ENCODE measurements at places on chromosomes 7 and 10.

- DNase-seq, result no peak
Observed at GRCh38 chr10:125844751-125845221, 21.4 kb downstream of the BCCIP start.

DNA sequence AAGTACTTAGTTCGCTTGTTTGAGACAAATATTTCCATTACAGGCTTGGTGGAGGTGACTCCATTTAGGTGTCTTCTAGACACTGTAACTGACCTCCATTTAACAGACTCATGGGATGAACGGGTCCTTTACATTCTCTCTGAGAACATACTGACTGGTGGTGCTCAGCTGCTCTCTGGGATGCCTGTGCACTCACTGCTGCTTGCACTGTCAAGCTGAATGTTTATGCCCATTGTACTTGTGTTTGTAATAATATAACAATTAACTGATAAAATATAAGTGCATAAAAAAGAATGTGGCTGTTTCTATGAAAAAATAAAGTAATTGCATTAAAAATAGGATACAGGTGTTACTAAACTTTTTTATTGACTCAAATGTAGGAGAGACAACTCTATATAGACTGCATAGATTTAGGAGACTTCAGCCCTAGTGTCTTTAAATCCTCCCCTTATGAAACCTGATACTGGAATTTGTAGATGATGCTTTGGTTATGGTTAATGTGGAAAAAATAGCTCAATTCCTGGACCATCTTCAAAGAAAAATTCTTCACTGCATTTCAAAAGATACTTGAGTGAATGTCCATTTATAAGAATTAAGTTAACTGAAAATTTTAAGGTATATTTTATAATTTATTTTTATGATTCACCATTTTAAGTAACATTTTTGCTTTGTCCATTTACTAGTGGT is 85.4 kb downstream of the CDK14 start:
- no peak for DNase-seq

DNA sequence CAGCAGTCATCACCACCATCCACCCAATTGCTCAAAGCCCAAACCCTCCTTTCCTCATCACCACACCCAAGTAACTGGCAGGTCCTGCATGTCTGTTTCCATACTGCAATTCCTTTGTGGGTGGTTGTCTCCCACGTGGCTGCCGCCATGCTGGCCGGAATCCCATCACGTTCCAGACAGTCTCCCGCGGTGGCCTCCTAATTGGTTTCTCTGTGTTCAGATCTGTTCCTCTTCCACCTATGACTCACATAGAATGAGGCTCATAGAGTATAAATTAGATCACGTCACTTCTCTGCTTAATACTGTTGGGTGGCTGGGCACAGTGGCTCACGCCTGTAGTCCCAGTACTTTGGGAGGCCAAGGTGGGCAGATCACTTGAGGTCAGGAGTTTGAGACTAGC is 813.0 kb downstream of the TYW1 start:
- no peak for DNase-seq

DNA sequence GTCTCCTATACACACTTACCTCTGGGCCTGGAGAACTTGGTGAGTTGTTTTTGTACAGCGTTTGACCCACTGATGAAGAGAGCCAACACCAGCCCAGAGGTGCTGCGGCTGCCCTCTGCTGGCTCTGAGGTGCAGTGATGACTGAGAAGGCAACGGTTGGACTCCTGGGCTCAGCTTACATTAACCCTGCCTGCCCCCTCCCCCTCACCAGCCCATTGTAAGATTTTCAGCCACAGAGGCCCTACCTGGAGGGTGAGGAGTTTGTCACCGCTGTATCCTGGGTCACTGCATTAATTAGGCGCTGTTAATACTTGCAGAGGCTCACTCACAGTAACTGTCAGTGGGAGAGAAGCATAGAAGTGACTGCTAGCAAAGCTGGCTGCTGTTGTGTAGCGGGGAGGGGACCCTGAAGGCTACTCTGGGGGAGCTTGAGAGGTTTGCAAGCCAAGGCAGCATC is 19.0 kb upstream of the ANKRD2 start:
- DNase-seq, result peak; percentile 82

DNA sequence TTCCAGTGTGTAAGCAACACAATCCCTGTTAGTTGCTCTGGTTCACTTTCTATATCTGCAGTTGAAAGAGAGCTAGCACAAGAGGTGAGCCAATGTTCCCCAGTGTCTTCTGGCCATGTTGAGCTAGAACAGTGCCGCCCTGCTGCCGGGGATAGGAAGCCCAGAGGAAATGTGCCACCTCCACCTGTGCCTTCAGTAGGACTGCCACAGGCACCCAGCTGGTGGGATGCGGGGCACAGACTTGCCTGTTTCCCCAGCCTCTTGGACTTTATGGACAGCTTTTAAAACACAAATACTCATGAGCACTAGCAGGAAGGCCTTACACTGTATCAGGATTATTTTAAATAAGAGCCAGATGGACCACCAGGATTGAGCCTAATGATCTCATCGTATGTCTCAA is 234.5 kb upstream of the COBL start:
- DNase-seq, result no peak

DNA sequence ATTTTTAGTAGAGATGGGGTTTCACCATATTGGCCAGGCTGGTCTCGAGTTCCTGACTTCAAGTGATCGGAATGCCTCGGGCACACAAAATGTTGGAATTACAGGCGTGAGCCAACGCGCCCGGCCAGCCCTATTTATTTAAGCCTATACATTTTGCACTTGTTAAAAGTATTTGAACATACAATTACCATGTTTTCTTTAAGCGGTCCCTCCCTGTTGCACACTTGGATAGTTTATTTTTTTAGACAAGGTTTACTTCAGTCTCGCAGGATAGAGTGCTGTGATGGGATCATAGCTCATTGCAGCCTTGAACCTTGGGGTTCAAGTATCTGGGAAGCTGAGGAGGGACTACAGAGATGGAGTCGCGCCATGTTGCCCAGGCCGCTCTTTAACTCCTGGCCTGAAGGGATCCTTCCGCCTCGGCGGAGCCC is 35.7 kb upstream of the SRRM3 start:
- no peak for DNase-seq

DNA sequence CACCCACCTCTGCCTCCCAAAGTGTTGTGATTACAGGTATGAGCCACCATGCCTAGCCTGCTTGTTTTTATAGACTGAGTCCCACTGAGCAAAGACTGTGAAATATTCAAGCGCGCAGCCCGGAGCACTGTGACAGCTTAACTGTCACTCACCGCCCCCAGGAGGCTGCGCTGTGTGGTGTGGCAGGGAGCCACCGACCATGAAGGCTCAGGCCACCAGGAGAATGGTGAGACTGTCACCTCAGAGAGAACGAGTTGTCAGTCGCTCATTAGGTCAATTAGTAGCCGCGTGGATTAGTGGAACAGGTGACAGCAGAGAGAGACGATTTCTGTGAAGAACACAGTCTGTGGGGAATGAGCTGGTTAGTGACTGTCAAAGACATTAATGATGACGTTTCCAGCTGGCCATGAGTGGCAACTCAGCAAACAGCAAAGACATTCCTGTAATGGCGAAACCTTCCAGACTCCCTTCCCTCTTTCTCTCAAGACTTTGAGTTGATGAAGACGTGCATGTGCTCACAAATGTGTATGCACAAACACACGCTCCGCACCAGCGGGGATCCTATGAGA is 64.5 kb downstream of the CYCS start:
- DNase-seq, result no peak

- DNase-seq, result no peak
Observed at GRCh38 chr7:156929789-156930539, 19.5 kb upstream of the NOM1 start.

GRCh38 chr10:102400076-102400475 is 4.6 kb downstream of the NFKB2 start:
- DNase-seq, result no peak

GRCh38 chr10:99850767-99851340 is 68.4 kb downstream of the ABCC2 start:
- DNase-seq, result no peak

DNA sequence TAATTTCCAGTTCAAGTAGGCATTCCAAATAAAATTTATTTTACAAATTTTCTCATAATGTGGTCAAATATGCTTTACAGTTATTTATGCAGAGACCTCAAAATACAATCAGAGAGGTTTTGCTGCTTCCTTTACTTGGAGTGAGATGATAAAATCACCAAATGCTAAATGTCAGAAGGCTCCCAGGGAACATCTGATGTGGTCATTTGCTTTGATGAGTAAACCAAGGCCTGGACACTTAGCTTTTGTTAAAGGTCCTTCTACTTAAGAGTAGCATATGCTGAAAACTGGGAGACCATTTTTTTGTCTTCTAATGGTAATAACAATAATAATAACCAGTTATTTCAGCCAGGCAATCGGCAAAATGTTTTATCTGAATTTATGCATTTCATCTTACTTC is 60.6 kb upstream of the AKR1E2 start:
- peak; percentile 26 for DNase-seq

- DNase-seq, result no peak
Observed at GRCh38 chr7:127578711-127579275, 6.6 kb downstream of the GCC1 start.

- no peak for DNase-seq
Observed at GRCh38 chr7:50292165-50292757, 12.3 kb upstream of the IKZF1 start.

- DNase-seq, result no peak
Observed at GRCh38 chr10:30422151-30422695, 11.8 kb upstream of the MAP3K8 start.

GRCh38 chr10:42640610-42641229 is 2.4 kb upstream of the ZNF33B start:
- DNase-seq, result no peak

- no peak for DNase-seq
Observed at GRCh38 chr10:98921316-98921715, 314.3 kb downstream of the HPSE2 start.

DNA sequence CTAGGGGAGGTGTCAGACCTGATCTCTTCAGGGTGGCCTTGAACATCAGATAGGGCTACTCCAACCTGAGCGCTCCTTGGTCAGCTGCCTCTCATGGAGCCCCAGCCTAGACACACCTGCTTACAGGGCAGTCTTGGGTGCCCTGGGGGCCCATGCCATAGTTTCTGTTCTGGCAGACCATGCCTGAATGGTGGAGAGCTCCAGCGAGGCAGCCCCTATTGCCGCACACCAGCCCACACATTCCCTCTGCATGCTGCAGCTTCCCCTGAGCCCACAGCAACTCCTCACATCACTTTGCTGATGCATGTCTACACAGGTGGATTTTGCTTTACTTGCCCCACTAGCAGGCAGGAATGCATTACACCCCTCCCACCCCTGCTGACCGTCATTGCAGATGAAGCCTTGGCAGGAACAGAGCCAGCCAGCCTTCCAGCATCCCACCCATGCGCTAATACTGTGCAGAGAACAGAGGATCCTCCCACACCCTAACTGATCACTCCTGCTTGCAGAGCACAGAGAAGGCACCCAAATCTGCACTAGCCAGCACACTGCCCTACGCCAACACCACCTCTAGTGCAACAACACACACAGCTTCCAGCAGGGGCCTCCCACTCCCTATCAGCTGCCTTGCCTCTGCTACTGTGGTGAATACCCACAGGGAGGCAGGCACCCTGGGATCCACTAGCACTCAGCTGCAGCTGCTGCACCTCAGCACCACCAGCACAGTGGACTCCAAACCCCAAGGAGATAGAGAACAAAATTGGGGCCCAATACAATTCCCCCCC is 43.0 kb upstream of the GRM3 start:
- no peak for DNase-seq

- peak; percentile 85 for DNase-seq
Observed at GRCh38 chr10:124741281-124741921, 2.8 kb downstream of the FAM53B start.

DNA sequence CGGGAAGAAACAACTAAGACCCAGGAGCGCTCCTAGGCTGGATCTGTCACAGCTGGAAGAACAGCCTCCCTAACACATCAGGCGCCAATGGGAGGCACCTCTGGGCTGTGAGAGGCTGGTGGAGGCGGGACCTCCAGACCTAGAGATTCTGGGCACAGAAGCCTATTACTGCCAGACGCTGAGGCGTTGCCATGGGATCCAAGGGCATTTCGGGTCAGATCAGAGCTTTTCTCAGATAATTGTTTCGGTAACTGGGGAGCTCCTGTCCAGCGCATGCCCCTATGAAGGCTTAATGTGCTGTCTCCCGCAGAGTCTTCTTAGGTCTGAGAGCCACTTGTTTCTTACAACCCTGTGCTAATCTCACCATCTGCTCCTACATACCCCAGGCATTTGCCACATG is 339.2 kb downstream of the ZNF716 start:
- DNase-seq, result no peak

GRCh38 chr10:130021383-130021950 is 57.4 kb upstream of the EBF3 start:
- no peak for DNase-seq

DNA sequence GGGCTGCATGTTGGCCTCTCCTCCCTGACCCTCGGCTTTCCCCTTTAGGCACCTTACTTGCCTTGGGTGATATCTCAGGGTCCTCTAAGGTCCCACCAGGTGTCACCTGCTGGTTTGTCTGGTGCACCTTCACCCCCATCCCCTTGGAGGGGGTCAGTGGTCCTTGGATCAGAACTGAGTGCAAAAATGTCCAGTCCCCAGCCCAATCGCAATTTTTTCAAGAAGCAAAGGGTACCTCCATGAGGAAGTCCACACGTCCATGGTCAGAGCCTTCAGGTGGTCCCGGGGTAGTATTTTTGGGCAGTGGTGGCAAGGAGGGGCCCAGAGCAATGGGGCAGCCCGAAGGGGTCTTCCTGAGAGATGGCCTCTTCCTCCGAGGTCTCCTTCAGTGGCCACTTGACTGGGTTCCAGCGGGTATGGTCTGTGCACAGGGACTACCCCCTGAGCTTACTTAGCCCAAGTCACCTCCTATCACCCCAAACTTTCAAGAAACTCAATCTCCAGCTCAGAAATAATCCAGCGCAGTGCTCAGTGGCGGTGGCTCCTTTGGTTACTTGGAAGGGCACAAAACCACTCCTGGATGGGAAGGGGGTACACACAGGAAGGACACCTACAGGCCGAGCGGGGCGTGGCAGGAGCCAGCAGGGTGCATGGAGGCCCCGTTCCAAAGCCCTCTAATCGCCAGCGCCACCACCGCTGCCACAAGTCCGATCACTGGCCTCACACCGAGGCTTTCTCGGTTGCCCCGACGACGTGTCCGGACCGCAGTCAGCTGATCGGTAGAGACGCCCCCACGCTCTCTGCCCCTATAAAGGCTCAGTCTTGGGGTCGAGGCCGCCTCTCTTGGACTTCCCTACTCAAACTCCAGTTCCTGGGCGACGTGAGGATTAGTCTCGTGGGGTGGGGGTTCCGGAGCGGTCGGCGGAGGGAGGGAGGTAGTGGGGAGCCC is 4.5 kb downstream of the SAP25 start:
- DNase-seq, result peak; percentile 50

GRCh38 chr10:69872323-69872722 is 70.6 kb downstream of the COL13A1 start:
- no peak for DNase-seq

- peak; percentile 21 for DNase-seq
Observed at GRCh38 chr10:119189811-119190282, 11.2 kb upstream of the PRDX3 start.

DNA sequence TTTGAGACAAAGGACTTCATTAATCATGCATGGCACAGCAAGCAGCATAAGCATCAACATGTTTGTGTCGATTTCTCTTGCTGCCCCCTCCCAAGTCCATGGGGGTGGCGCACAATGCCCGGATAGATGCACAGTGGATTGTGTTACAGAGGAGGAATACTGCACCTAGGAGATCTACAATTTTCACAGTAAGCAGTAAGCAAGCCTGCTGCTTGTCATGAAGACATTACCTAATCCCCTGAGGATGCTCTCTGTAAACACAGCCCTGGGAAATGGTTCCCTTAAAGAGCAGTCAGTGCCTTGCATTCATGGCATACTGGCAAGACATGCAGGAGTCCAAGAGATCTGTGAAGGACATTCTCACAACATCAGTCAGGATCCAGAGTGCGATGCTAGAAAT is 137.7 kb downstream of the ETV1 start:
- DNase-seq, result no peak

All from endothelial cell of umbilical vein (primary cell).